Naive thymus-derived CD4-positive, alpha-beta T cell (primary cell): ENCODE measurements at places on chromosomes 16 and 17. TPM values are rescaled to one million over a fixed set of nuclear protein-coding genes. Genes with fewer than 3 reads are reported as not detected.

SULT1A2 gene
- total RNA-seq = 0.56 TPM

SMIM36 gene
- total RNA-seq = not detected in 2 replicates

- H3K36me3 ChIP-seq = no peaks in the 10 kb centered on the region
- no peaks in the 10 kb centered on the region for H3K4me1 ChIP-seq
- H3K27me3 ChIP-seq = no peaks in the 10 kb centered on the region
- H3K4me3 ChIP-seq = no peak overlapping the region
- no peak overlapping the region for H3K27ac ChIP-seq
- no peak for DNase-seq
Observed at GRCh38 chr16:28910086-28911031, 14.7 kb downstream of the RABEP2 start.

GRCh38 chr17:11081342-11081741 lies 159.7 kb upstream of the SHISA6 start:
- H3K4me1 ChIP-seq = no peaks in the 10 kb centered on the region
- H3K4me3 ChIP-seq = no peak overlapping the region
- no peaks in the 10 kb centered on the region for H3K27me3 ChIP-seq

TRPV3 gene
- total RNA-seq = not detected

HOXB5 gene
- total RNA-seq = 0.18 TPM in 1 of 2 replicates, not detected in the other
